ENCODE measurements at places on chromosomes 7 and 10. TPM values are rescaled to one million over a fixed set of nuclear protein-coding genes. Genes with fewer than 3 reads are reported as not detected.

The GDF10 gene
- 0.75 TPM for polyA plus RNA-seq

The HOXA11 gene
- polyA plus RNA-seq, result not detected

The TMEM273 gene
- polyA plus RNA-seq, result 86.9 TPM

The CTNNA3 gene
- polyA plus RNA-seq, result not detected

The CYP2C9 gene
- polyA plus RNA-seq, result not detected

The MEIG1 gene
- polyA plus RNA-seq, result 0.99 TPM

The TMEM26 gene
- not detected for polyA plus RNA-seq

The SFRP5 gene
- polyA plus RNA-seq, result not detected

The PAPSS2 gene
- 0.15 TPM for polyA plus RNA-seq

The TMEM196 gene
- polyA plus RNA-seq, result not detected

The NPSR1 gene
- polyA plus RNA-seq, result not detected

The XRCC2 gene
- not detected for polyA plus RNA-seq

The ASB4 gene
- polyA plus RNA-seq, result not detected

GRCh38 chr7:65509368-65510186 is 135.9 kb downstream of the ZNF92 start:
- peaks cover 5% of the 10 kb centered on the region for H3K4me1 ChIP-seq
- no peak overlapping the region for H3K4me3 ChIP-seq
- peaks cover 6% of the 10 kb centered on the region for H3K27me3 ChIP-seq
- DNase-seq, result peak; percentile 5
- no peak overlapping the region for H3K27ac ChIP-seq

DNA sequence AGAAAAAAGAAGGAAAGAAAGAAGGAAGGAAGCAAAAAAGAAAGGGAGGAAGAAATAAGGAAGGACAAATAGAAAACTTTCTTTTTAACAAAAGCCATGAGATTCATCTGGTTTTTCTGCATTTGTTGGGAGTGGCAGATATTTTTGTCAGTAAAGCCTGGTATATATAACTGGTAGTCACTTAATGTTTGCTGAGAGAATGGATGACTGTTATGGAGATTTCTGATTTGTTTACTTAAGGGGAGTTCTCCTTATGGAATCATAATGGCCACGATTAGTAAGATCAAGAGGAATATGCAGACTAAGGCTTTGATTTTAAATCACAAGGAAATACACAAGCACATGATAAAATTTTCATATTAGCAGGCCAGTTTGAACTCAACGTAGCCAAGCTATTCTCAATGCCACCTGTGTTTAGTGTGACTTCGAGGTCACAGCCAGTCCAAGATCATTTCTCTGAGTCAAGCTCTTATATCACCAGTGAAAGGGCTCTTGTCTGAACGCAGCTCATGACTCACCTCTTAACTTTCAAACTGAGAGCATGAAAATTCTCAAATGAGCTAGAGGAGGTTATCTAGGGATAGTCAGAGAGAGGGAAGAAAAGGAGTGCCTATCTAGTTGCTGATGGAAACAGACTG is 445.1 kb upstream of the ZMIZ1 start:
- no peaks in the 10 kb centered on the region for H3K4me1 ChIP-seq
- no peak overlapping the region for H3K27ac ChIP-seq
- H3K27me3 ChIP-seq, result no peaks in the 10 kb centered on the region
- H3K36me3 ChIP-seq, result no peaks in the 10 kb centered on the region

DNA sequence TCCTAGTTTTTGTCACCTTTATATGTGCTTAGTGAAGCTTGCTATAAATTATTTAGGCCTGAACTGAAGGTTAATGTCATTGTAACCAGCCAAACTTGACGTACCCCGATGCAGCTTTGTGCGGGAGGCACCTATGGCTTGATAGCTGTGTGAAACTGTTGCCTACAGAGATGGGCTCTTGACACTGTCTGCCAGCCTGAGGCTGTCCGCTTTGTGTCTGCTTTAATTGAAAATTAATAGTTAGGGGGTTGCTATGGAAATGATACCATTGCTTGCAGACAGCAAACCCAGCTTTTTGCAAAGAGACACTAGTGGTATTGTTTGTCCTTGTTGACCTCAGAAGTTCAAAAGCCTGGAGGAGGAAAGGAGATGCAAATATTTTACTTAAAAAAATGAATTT is 2.1 kb upstream of the FOXP2 start:
- DNase-seq, result no peak
- no peaks in the 10 kb centered on the region for H3K4me1 ChIP-seq
- no peaks in the 10 kb centered on the region for H3K27me3 ChIP-seq
- no peaks in the 10 kb centered on the region for H3K36me3 ChIP-seq

- DNase-seq, result no peak
- H3K36me3 ChIP-seq, result no peaks in the 10 kb centered on the region
- peak overlapping the region; percentile 53 for H3K4me3 ChIP-seq
- H3K27me3 ChIP-seq, result no peaks in the 10 kb centered on the region
- peak overlapping the region; percentile 5 for H3K27ac ChIP-seq
These were observed 102.5 kb upstream of the APBB1IP start for GRCh38 chr10:26335574-26336093.

GRCh38 chr10:103581499-103581898 is 88.0 kb downstream of the NEURL1 start:
- no peaks in the 10 kb centered on the region for H3K27me3 ChIP-seq
- H3K4me3 ChIP-seq, result no peak overlapping the region

GRCh38 chr10:116429288-116429977 is 1.8 kb downstream of the PNLIPRP3 start:
- no peaks in the 10 kb centered on the region for H3K4me1 ChIP-seq
- DNase-seq, result no peak
- H3K4me3 ChIP-seq, result no peak overlapping the region

DNA sequence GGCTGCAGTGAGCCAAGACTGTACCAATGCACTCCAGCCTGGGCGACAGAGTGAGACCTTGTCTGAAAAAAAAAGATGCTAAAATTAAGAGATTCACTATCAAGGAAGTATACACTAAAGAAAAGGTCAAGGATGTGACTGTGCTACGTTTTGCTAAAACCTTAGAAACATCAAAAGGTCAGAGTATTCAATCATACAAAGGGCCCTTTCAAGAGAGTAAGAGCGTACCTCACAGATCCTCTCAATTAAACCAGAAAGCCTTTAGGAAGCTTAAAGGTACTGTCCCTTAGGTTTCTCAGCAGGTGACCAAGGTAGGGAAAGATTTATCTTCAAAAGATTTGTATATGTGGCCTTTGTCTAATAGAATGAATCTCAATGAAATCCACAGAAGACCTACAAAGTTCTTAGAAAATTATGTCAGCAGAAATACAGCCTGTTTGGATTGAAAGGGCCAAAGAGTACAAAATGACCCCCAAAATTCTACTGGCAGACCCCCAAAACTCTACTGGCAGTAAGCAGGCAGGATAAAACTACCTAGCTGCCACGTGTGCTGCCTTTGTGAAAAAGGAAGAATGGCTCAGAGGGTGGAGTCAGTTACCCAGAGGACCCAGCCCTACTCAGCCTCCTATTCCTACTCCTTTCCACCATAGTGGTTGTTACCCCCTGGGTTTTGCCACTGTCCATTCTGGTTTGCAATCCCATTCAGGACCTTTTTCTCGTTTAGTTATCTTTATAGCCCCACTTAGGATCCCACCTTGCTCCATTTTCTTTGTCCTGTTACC is 36.7 kb downstream of the ARHGAP19 start:
- peaks cover 4% of the 10 kb centered on the region for H3K36me3 ChIP-seq
- H3K27ac ChIP-seq, result no peak overlapping the region
- H3K4me3 ChIP-seq, result no peak overlapping the region
- H3K27me3 ChIP-seq, result no peaks in the 10 kb centered on the region

DNA sequence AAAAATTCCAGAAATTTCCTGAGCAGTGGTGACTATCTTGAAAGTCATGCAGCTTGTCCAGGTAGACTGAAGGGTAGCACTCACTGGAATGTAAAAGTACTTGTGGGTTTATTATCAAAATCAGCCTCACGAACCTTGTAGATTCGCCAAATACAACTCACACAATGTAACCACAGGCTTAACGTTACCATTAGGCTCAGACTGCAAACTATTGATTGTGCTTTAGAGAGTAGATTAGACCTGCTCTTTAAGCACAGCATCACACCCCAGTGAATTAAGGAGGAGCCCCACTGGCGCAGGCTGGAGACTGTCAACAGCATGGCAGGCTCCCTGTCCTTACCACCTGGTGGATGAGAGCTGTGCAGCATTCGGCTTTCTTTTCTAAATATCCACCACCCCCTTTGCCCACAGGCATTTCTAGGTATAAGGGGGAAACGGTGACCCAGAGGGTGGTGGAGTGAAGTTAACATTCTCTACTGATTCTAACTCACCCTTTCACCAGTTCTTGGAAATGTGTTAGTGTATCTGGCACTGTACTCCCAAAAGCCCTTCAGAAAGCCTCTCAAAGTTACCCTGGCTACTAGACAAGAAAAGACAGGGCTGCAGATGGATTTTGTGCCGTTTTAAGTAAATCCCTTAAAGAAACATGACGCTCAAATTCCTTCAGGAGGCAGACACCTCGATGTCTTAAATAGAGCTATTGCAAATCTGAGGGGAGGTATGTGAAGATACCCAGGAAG is 56.6 kb downstream of the GSDME start:
- H3K27ac ChIP-seq, result no peak overlapping the region
- no peak for DNase-seq
- H3K4me3 ChIP-seq, result no peak overlapping the region

DNA sequence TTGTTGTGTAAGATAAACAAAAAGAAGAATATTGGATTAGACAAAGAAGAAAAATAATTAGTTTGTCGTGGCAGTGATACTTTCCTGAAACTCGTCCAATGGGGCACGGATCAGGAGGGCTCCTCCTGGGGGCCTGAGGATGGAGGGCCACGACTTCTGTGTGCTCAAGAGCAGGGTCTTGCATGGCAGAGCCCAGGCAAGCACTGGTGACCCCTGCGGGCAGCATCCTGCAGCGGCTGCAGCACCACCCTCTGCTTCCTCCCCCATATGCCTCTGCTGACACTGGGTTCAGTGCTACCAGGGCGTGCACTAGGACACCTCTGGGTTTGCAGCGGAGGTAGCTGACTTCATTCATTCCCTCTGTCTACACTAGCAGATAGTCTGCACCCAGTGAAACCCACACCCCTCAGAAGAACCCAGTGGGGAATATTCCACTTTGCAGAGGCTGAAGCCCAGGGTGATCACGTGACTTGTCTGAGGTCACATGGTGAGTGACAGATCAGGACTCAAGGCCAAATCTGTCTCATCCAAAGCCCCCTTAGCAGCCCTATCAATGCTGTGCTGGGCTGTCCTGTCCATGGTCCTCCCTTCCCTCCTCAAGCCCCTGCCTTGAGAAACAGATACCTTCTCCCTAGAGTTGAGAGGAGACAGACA is 375.5 kb downstream of the TCERG1L start:
- H3K27me3 ChIP-seq, result no peaks in the 10 kb centered on the region
- H3K4me3 ChIP-seq, result no peak overlapping the region
- DNase-seq, result no peak

DNA sequence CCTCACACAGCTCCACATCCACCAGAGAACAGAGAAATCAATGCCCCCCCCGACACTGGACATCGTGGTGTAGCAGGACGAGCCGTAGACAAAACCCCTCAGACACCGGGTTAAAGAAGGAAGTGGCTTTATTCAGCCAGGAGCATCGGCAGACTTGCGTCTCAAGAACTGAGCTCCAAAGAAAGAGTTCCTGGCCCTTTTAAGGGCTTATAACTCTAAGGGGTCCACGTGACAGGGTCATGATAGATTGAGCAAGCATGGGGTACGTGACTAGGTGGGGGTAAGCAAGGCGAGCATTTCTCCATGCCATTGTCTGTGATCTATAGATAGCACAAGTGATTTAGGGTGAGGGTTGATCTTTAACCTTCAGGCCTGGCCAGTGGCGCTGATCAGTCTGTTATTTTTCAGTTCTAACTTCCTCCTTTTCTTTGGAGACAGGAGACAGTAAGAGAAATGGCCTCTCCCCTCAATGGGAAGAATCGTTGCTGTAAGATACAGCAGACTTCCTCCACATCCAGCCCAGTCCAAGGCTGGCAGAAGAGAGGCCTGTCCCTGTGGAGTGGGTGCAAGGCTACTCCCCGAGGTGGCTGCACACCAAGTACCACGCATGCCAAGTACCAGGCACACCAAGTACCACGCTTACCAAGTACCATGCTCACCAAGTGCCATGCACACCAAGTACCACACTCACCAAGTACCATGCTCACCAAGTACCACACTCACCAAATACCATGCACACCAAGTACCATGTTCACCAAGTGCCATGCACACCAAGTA is 19.5 kb upstream of the PPP2R2D start:
- peaks cover 4% of the 10 kb centered on the region for H3K4me1 ChIP-seq
- no peaks in the 10 kb centered on the region for H3K36me3 ChIP-seq
- no peak overlapping the region for H3K27ac ChIP-seq
- H3K27me3 ChIP-seq, result no peaks in the 10 kb centered on the region

- peaks cover 40% of the 10 kb centered on the region for H3K4me1 ChIP-seq
- H3K36me3 ChIP-seq, result no peaks in the 10 kb centered on the region
- no peak overlapping the region for H3K4me3 ChIP-seq
- no peaks in the 10 kb centered on the region for H3K27me3 ChIP-seq
- no peak for DNase-seq
These were observed 4.2 kb downstream of the WDR86 start for GRCh38 chr7:151405588-151405987.

GRCh38 chr7:2715341-2716231 is 27.6 kb downstream of the AMZ1 start:
- no peaks in the 10 kb centered on the region for H3K36me3 ChIP-seq
- DNase-seq, result peak; percentile 55
- peaks cover 75% of the 10 kb centered on the region for H3K4me1 ChIP-seq
- no peak overlapping the region for H3K27ac ChIP-seq
- no peak overlapping the region for H3K4me3 ChIP-seq

GRCh38 chr7:122901250-122901649 is 15.0 kb upstream of the CADPS2 start:
- no peaks in the 10 kb centered on the region for H3K4me1 ChIP-seq
- no peak overlapping the region for H3K27ac ChIP-seq
- no peak for DNase-seq
- H3K36me3 ChIP-seq, result no peaks in the 10 kb centered on the region
- no peaks in the 10 kb centered on the region for H3K27me3 ChIP-seq

GRCh38 chr10:59020502-59020901 is 155.9 kb upstream of the PHYHIPL start:
- no peak overlapping the region for H3K27ac ChIP-seq
- H3K36me3 ChIP-seq, result no peaks in the 10 kb centered on the region
- no peak overlapping the region for H3K4me3 ChIP-seq
- no peak for DNase-seq

DNA sequence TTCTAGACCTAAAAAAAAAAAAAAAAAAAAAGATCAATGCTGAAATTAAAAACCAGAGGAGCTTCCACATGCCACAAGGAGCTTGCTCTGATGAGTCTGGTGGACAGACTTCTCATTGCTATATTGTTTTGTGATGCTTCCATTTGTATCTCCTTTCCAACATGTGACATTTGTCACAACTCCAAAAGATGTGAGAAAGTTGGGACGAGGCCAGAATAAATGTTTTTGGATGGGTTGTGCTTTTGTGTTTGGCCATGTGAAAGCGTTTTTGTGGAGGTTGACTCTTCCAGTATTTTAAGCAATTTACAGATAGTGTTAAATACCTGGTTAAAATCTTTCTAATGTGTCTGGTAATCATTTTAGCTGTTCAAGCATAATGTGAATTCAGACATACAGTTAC is 280.1 kb downstream of the SKAP2 start:
- no peak for DNase-seq
- H3K27ac ChIP-seq, result no peak overlapping the region
- no peaks in the 10 kb centered on the region for H3K4me1 ChIP-seq
- H3K27me3 ChIP-seq, result no peaks in the 10 kb centered on the region

GRCh38 chr7:148664324-148664723 is 34.4 kb upstream of the CUL1 start:
- H3K27me3 ChIP-seq, result no peaks in the 10 kb centered on the region
- no peaks in the 10 kb centered on the region for H3K36me3 ChIP-seq
- no peak overlapping the region for H3K4me3 ChIP-seq
- DNase-seq, result no peak
- no peak overlapping the region for H3K27ac ChIP-seq
- no peaks in the 10 kb centered on the region for H3K4me1 ChIP-seq

- no peak within 1 kb of the TSS for H3K4me3 ChIP-seq
- no peak for DNase-seq
- H3K36me3 ChIP-seq, result no peaks in the 10 kb centered on the region
- no peaks in the 10 kb centered on the region for H3K27me3 ChIP-seq
- H3K4me1 ChIP-seq, result no peaks in the 10 kb centered on the region
- H3K27ac ChIP-seq, result no peak within 1 kb of the TSS
These were observed at the start of gene PRSS2 for GRCh38 chr7:142770661-142771352. PRSS2 (plus strand) TSS chr7:142770970; CDS start chr7:142770983, 13 bp downstream.

Measured in CD4-positive, alpha-beta memory T cell (primary cell).